ENCODE measurements at places on chromosomes 13 and 19.

- no peak for DNase-seq
Measured at GRCh38 chr13:33377411-33377810, 91.9 kb upstream of the STARD13 start.

- no peak for DNase-seq
Measured at GRCh38 chr19:42010245-42011126, 16.5 kb upstream of the ATP1A3 start.

- no peak for DNase-seq
Measured at GRCh38 chr19:48798937-48799336, 11.9 kb downstream of the BCAT2 start.

- DNase-seq, result peak; percentile 84
Measured at GRCh38 chr13:97261254-97262005, 39.3 kb downstream of the MBNL2 start.

DNA sequence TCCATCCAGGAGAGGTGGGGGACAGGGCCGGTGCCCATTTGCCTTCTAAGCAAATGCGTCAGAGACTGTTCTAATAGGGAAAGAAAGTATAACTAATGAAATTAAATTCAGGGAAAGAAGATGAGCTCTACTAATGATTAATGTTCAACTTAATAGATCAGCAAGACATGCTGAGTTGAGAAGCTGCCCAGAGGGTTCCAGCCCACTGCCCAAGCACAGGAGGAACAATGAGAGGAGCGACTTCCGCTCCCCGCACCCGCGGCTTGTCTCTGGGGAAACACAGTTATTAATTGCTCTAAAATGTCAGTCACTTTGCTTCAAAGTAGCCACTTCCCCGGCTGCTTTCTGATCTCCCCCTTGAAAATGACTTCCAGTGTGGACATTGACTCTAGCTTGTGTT lies 331.3 kb downstream of the UQCRFS1 start:
- no peak for DNase-seq

- DNase-seq, result no peak
Measured at GRCh38 chr13:50017819-50018218, 2.6 kb downstream of the KCNRG start.

GRCh38 chr13:35836446-35836845 lies 294.7 kb downstream of the DCLK1 start:
- DNase-seq, result no peak

DNA sequence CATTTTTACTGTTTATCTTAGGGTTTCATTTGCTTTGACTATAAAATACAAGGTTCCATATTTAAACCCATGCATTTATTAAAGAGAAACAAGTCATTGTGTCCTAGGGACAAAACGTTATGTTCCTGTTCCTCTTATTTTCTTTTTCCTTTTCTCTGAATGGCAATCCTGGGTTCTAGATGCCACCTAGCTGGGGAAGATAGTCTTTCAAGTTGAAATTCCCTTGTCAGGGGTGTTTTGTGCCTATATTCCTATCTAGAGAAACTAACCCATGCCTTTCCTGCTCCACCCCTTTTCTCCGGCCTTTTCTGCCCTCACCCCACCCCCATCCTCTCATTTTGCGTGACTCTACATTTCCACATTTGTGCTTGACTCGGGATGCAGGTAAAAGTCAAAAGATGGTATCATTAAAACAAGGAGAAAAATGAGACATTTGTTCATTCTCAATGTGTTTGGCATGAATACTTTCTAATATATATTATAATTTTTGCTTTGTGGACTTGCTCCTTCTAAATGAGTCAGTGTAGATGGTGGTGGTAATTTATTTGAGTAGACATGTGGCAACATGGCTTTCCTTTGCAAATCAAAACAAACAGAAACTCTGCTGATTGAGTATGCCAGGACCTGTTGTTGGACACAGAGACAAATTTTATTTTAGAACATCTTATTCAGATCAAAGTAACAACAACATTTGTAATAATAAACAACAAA lies 26.8 kb upstream of the STARD13 start:
- DNase-seq, result no peak

DNA sequence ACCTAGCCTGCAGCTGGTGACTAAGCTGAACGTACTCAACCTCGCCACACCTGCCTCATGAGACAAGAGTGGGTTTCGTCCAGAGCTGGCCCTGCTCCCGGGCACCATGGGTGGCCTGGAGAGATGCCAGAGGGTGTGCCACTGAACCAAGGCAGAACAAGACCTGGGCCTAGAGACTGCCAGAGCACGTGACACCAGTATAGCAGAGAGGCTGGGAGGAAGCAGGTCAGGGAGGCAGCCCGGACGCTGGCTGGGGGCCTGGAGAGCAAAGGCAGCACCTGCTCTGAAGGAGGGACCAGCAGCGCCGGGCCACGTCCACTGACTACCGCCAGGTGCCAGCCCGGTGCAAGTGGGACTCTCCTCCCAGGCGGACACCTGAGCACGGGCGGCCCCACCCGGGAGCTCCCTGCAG lies 7.3 kb upstream of the C13orf46 start:
- no peak for DNase-seq

- DNase-seq, result no peak
Measured at GRCh38 chr19:48637948-48638830, 1.0 kb upstream of the DBP start.

GRCh38 chr19:41695745-41696144 lies 7.7 kb upstream of the CEACAM7 start:
- DNase-seq, result peak; percentile 64

- DNase-seq, result no peak
Measured at GRCh38 chr13:95588721-95589120, 36.2 kb downstream of the CLDN10 start.

GRCh38 chr13:51637852-51638215 lies 53.6 kb downstream of the WDFY2 start:
- DNase-seq, result no peak

DNA sequence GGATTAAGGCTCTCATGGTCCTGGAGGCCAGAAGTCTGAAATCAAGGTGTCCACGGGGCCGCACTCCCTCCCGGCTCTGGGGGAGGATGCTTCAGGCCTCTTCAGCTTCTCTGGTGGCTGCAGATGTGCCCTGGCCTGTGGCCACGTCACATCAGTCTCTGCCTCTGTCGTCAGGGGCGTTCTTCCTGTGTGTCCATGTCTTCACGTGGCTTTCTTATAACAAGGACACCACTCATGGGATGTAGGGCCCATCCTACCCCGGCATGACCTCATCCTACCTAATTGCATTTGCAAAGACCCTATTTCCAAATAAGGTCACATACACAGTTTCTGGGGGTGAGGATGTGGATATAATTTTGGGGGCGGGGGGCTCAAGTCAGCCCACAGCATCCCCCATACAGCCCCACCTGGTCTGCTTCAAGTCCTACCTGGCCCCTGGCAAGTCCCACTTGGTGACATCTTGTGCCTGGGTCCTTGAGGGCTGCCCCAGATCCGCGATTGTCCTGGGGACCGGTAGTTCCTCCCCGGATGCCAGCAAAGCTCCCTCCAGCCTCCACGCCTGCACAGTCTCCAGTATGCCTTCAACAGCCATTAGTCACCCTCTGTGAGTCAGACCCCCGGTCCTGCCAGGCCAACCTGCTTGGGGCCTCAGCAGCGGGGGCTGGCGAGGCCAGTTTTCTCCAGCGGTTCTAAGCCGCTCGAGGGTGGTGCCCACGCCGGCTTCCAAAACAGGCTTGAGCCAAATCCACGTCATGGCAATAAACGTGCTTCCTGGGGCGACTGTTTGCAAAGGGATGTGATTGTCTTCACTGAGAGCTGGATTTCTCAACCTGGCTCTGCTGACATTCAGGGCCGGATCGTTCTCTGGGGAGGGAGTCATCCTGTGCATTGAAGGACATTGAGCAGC lies 32.2 kb downstream of the MYO9B start:
- no peak for DNase-seq

- DNase-seq, result no peak
Measured at GRCh38 chr19:17754634-17755442, 3.6 kb downstream of the FCHO1 start.

GRCh38 chr19:38653028-38653571 lies 5.7 kb downstream of the ACTN4 start:
- no peak for DNase-seq

- DNase-seq, result no peak
Measured at GRCh38 chr13:113768018-113768905, 9.2 kb downstream of the TMEM255B start.

DNA sequence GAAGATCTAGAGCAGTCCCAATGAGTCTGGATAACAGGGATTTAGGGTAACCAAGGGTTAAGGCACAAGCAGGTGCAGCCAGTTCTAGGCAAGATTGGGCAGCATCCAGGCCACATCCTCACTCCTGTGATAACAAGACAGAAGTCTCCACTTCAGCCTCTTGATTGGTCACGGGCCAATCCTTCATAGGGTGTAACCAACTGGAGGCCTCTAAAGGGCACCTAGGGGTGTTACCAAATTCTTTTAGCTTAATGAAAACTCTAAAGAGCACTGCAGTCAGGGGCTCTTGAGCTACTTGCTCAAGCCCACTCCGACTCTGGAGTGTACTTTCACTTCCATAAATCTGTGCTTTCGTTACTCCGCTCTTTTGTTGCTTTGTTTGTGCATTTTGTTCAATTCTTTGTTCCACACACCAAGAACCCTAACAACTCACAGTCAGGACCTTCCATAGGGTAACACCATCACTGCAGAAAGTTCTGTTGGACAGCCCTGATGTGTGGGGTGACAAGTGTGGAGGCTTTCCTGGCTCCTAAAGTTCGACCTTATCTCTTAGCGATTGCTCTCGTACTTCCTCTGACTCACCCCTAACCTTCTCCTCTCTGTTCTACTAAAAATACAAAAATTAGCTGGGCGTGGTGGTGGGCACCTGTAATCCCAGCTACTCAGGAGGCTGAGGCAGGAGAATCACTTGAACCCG lies 36.1 kb downstream of the ZSWIM9 start:
- no peak for DNase-seq

GRCh38 chr19:6694147-6694815 lies 24.3 kb upstream of the TNFSF14 start:
- no peak for DNase-seq

DNA sequence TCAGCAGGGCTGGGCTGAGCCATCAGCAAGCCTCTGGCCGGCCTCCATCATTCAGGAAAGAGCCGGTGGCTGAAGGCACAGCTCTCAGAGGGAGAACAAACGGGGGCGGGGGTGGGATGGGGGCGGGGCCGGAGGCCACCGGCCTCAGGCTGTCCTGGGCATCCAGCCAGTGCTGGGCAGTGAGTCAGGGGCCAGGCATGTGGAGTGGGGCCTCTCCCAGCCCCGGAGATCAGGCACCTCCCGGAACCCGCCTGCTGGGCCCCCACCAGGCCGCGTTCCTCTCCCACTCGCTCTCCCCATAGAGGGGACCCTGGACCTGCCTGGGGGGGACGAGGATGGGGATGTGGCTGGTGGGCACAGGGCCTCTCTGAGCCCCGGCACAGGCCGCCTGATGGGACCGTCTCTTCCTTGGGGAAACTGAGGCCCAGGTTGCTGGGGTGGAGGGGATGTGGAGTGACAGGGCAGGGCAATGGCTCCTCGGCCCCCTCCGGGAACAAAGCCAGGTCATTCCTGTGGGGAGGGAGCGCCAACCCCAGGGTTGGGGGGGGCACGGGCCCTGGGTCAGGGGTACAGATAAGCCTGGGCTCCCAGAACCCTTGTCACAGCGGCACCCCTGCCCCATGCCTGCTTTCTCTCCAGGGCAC lies 12.9 kb downstream of the SPC24 start:
- DNase-seq, result peak; percentile 96

GRCh38 chr19:12792051-12792852 lies 966 bp downstream of the JUNB start:
- peak; percentile 88 for DNase-seq

- DNase-seq, result no peak
Measured at GRCh38 chr13:110876609-110877008, 38.3 kb downstream of the ANKRD10 start.

GRCh38 chr13:84951128-84951527 lies 848.1 kb downstream of the SLITRK6 start:
- no peak for DNase-seq

DNA sequence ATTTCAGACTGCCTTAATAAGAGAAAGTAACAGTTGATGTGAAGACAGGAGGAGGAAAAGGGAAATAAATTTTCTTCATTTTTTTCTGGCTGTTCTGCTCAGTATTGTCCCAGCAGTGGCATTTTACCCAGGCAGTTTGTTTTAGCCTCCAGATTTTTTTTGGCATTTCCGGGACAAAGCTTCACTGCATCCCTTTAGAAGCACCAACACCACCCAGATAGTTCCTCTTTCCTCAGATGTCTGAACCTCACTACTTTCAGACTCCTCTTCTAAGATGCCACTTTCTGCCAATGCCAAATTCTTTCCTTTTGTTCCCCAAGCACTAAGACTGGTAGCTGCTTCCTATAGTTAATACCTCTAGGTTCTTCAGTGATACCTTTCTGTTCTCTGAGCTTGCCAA lies 480.1 kb upstream of the SLC10A2 start:
- no peak for DNase-seq

DNA sequence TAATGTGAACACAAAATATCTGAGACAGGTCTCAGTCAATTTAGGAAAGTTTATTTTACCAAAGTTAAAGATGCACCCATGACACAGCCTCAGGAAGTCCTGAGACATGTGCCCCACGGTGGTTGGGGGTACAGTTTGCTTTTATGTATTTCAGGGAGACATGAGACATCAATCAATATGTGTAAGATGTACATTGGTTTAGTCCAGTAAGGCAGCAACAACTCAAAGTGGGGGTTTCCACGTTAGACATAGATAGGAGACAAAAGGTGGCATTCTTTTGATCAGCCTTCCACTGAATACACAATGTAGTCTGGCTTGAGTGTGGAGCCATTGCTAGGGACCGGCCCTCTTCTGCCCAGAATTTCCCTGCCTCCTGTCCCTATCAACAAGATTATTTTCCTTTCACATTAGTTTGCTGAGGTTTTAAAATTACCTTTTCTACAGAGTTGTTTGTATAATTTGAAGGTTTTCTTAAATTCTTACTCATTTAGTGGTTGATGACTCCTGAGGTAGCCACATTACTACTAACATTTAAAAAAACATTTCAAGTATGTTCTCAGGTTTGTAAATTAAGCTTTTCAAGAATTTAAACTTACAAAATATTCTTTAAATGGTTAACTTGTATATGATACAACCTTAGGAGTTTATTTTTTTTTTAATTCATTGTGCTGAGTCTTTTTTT lies 33.2 kb downstream of the RNASEH2B start:
- no peak for DNase-seq
